ENCODE measurements at places on chromosomes 5 and 9.

DNA sequence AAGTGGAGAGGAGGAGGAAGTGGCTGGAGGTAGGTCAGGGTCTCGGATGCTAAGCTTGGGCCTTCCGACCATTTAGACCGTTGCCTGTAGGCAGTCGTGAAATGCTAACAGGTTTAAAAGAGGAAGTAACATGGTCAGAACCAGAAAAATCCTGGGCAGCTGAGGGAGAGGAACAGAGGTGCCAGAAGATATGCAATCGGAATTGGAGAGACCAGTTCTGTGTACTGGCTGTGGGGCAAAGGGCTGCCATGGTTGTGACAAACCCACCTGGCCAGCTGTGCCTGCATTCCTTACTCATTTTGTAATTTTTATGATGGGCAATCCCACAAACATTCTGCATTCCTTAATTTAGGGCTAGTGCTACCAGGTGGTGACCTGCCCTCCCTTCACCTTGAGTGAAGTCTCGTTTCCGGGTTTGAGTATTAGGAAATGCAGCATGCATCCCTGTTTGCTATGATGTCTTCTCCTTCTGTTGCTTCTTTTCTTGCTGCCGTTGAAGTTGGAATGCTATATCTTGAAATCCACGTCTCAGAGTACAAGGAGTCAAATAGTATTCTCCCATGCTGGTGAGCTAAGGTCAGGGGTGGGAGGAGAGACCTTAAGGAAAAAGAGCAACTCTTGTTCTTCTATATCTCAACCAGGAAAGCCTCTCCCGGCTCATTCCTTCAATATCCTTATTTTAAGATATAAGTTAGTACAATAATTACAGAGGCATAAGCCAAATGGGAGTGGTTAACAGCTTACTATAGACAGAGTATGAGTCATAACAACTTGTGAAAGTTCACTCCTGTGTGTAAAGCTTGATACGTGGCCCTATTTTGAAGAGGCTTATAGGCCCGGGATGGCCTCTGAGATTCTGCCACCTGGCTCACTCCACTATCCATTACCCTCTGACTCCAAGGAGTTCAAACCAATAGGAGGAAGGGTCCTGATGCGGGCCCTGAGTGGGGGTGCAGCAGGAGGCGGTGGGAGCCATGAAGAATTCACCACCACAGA, 37.0 kb downstream of the B4GALT1 start:
- peaks cover 9% of the 10 kb centered on the region for H3K36me3 ChIP-seq
- no peaks in the 10 kb centered on the region for H3K4me1 ChIP-seq
- H3K4me3 ChIP-seq: no peak overlapping the region

DNA sequence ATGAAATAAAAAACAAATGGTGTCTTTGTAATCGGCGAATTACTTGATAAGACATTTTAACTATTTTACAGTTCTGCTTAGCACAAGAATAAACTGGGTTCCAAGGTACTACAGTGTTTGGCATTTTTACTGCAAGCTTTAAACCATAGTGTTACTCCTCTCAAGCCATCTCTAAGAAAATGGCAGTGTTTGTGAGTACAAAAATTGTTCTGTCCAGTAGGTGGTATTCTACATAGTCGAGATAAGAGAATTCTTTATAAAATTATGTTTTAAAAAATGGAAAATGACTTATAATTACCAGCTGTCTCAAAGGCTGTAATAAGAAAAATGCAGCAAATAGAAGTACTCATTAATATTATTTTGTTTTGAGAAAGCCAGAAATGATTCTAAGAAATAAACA, 3.2 kb downstream of the SMIM15 start:
- H3K36me3 ChIP-seq: peaks cover 43% of the 10 kb centered on the region
- no peak overlapping the region for H3K27ac ChIP-seq
- no peak overlapping the region for H3K4me3 ChIP-seq
- H3K4me1 ChIP-seq: peaks cover 38% of the 10 kb centered on the region
- DNase-seq: no peak

DNA sequence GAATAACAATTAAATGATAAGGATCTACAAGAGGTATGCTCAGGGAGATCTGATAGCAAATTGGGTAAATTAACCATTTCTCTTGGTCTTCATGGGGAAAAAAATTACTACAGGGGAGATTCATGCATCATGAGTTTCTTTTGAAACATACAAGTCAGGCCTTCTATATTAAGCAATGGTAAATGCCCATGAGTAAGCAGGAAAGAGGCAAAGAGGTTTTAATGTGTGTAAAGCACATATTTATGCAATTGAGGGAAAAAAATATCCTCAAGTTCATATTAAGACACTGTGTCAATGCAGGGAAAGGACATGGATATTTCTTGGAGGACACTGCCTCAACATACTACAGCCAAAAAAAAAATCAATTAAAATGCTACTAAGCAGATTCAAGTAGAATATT, 73.4 kb upstream of the NR4A3 start:
- no peak overlapping the region for H3K4me3 ChIP-seq
- no peaks in the 10 kb centered on the region for H3K36me3 ChIP-seq
- DNase-seq: no peak
- H3K4me1 ChIP-seq: no peaks in the 10 kb centered on the region
- no peaks in the 10 kb centered on the region for H3K27me3 ChIP-seq

DNA sequence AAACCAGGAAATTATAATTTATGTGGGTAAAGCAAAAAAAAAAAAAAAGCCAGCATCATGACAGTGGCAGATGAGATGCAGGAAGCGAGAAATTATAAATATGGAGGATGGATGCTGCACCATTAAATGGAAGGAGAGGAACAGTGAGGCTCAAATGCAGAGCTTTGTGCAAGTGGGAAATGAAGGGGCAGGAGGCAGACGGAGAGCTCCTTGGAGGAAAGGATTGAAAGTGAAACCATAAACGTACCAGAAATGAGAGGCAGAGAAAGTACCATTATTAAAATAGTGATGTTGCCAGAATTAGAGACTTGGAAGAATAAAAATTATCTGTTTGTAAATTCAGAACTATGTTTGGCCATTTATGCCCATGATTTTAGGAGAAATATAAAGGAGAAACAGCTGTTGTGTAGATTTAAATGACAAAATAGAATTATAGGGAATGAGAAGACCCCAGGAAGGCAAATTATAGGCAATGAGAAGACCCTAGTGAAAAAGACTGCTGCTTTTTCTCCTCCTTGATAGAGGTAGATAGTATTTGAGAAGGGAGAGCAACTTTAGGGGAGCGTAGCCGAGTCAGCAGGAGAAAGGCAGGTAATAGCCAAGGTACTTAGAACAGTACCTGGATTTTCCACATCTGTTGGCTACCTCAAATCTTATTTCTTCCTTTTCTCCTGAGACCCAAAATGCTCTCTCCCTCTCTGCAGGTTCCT, 341.0 kb upstream of the CD180 start:
- H3K4me3 ChIP-seq: no peak overlapping the region
- DNase-seq: no peak
- no peaks in the 10 kb centered on the region for H3K4me1 ChIP-seq
- no peaks in the 10 kb centered on the region for H3K27me3 ChIP-seq

GRCh38 chr9:123601828-123602227, 245.8 kb downstream of the CRB2 start:
- no peaks in the 10 kb centered on the region for H3K36me3 ChIP-seq
- no peak overlapping the region for H3K27ac ChIP-seq
- H3K4me1 ChIP-seq: no peaks in the 10 kb centered on the region
- DNase-seq: no peak
- no peak overlapping the region for H3K4me3 ChIP-seq
- no peaks in the 10 kb centered on the region for H3K27me3 ChIP-seq

- no peak overlapping the region for H3K4me3 ChIP-seq
- peaks cover 6% of the 10 kb centered on the region for H3K36me3 ChIP-seq
- peaks cover 40% of the 10 kb centered on the region for H3K4me1 ChIP-seq
- no peak for DNase-seq
- H3K27me3 ChIP-seq: no peaks in the 10 kb centered on the region
These were observed 30.2 kb downstream of the LIX1 start for GRCh38 chr5:97112230-97112629.

GRCh38 chr5:68178579-68178978, 37.0 kb upstream of the PIK3R1 start:
- H3K27ac ChIP-seq: peak overlapping the region; percentile 19
- peaks cover 5% of the 10 kb centered on the region for H3K4me1 ChIP-seq
- no peaks in the 10 kb centered on the region for H3K36me3 ChIP-seq
- H3K27me3 ChIP-seq: no peaks in the 10 kb centered on the region

DNA sequence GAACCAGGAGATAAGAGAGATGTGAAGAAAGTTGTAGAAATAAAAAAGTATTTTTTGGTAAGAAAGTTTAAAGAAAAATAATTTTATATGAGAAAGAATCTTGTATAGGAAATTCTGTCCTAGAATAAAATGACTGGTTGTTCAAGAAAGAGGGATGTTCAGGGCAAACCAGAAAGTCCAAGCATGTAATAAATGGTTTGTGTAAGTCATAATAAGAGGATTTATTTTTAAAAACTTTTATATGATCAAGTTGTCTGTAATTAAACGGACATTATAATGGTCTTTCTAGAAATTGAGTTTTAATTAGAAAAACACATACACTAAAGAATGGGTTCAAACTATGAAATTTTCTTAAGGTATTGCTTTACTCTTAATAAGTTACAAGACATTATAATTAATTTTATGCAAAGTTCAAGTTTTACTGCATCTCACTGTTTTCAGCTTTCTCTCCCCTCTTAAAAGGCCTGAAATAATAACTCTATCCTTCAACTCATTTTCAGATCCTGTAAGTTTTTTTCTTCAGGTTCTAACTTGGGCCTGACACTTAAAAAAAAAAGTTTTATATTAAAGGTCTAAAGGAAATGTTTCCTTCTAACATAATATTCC, 56.1 kb upstream of the ZNF300 start:
- no peak for DNase-seq
- H3K27me3 ChIP-seq: no peaks in the 10 kb centered on the region
- no peak overlapping the region for H3K4me3 ChIP-seq
- H3K27ac ChIP-seq: no peak overlapping the region
- no peaks in the 10 kb centered on the region for H3K4me1 ChIP-seq

- no peak overlapping the region for H3K4me3 ChIP-seq
- no peaks in the 10 kb centered on the region for H3K27me3 ChIP-seq
- peaks cover 5% of the 10 kb centered on the region for H3K36me3 ChIP-seq
- H3K27ac ChIP-seq: no peak overlapping the region
- peaks cover 23% of the 10 kb centered on the region for H3K4me1 ChIP-seq
- no peak for DNase-seq
These were observed 201.9 kb downstream of the NR3C1 start for GRCh38 chr5:143201589-143201988.

- no peaks in the 10 kb centered on the region for H3K36me3 ChIP-seq
- DNase-seq: no peak
These were observed 104.4 kb upstream of the MPDZ start for GRCh38 chr9:13383855-13384254.

- no peak overlapping the region for H3K4me3 ChIP-seq
- H3K36me3 ChIP-seq: no peaks in the 10 kb centered on the region
- no peak for DNase-seq
- no peak overlapping the region for H3K27ac ChIP-seq
- peaks cover 27% of the 10 kb centered on the region for H3K4me1 ChIP-seq
These were observed 39.5 kb downstream of the PLPP1 start for GRCh38 chr5:55495216-55495615.

GRCh38 chr5:93503598-93504067, 77.4 kb downstream of the NR2F1-AS1 start:
- DNase-seq: no peak
- H3K36me3 ChIP-seq: peaks cover 19% of the 10 kb centered on the region
- no peak overlapping the region for H3K4me3 ChIP-seq

DNA sequence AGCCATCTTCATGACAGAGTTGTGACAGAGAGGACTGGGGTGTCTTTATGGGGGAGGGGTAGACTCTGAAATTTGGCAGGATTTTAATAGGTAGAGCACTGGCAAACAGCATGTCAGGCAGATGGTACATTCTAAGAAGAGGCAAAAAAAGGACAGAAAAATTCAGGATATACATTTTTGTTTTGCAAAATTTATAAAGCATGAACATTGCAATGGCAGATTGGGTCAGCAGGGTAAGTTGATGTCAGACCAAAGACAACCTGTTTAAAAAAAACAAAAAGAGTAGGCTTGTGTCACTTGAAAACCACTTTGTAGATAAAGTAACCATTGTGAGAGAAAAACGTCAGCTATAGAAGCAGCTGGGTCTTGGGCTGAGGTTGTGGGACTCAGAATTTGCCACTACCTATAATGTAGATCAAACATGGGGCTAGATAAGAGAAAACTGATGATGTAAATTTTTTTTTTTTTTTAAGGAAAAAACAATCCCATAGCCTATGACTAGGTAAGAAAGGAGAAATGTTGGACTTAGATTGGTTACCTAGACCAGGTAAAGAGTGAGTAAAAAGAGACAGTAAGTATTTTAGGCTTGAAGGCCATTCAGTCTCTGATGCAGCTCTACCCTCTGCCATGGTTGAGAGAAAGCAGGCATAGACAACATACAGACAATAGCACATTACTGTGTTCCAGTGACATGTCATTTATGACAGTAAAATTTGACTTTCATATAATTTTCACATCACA, 8.3 kb downstream of the CAMK4 start:
- no peak for DNase-seq
- no peak overlapping the region for H3K4me3 ChIP-seq
- no peak overlapping the region for H3K27ac ChIP-seq
- H3K27me3 ChIP-seq: peaks cover under 1% of the 10 kb centered on the region
- H3K4me1 ChIP-seq: no peaks in the 10 kb centered on the region
- no peaks in the 10 kb centered on the region for H3K36me3 ChIP-seq

- H3K36me3 ChIP-seq: no peaks in the 10 kb centered on the region
- H3K4me1 ChIP-seq: peaks cover 4% of the 10 kb centered on the region
- H3K4me3 ChIP-seq: peak overlapping the region; percentile 44
- H3K27me3 ChIP-seq: peaks cover 96% of the 10 kb centered on the region
These were observed 10.6 kb downstream of the FOXD1 start for GRCh38 chr5:73437777-73438644.

DNA sequence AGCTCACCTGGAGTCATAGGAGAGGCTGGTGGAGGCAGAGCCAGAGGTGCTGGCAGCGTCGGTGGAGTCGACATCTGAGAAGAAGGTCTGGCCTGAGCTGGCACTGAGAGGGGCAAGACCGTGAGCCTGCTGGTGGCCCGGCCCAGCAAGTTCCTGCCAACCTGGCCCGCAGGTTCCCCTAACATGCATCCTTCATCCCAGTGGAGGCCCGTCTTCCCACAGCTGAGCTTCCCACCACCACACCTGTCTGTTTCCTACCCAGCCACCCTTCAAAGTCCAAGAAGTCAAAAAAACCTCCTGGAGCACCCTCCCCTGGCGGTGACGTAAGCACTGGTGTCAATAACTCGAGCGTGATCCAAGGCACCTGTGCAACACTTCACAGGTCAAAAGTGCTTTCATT, 16.9 kb downstream of the PHF19 start:
- no peak overlapping the region for H3K4me3 ChIP-seq
- no peaks in the 10 kb centered on the region for H3K4me1 ChIP-seq
- no peak for DNase-seq
- H3K27me3 ChIP-seq: no peaks in the 10 kb centered on the region
- H3K27ac ChIP-seq: no peak overlapping the region
- H3K36me3 ChIP-seq: peaks cover 12% of the 10 kb centered on the region

GRCh38 chr5:124420952-124421351, 325.5 kb downstream of the ZNF608 start:
- H3K36me3 ChIP-seq: peaks cover 25% of the 10 kb centered on the region
- H3K27me3 ChIP-seq: no peaks in the 10 kb centered on the region
- no peak overlapping the region for H3K4me3 ChIP-seq
- H3K27ac ChIP-seq: no peak overlapping the region
- DNase-seq: no peak

GRCh38 chr5:136037001-136037705, 8.4 kb downstream of the TGFBI start:
- H3K4me1 ChIP-seq: peaks cover 10% of the 10 kb centered on the region
- H3K27me3 ChIP-seq: peaks cover 7% of the 10 kb centered on the region
